Right ventricle myocardium inferior (tissue), 1 donor: ENCODE measurements at places on chromosomes 1 and 21. TPM values are rescaled to one million over a fixed set of nuclear protein-coding genes. Genes with fewer than 3 reads are reported as not detected.

OLFML3 gene
- total RNA-seq = 13.8 TPM

KIF21B gene
- 0.43 TPM for total RNA-seq

DNA sequence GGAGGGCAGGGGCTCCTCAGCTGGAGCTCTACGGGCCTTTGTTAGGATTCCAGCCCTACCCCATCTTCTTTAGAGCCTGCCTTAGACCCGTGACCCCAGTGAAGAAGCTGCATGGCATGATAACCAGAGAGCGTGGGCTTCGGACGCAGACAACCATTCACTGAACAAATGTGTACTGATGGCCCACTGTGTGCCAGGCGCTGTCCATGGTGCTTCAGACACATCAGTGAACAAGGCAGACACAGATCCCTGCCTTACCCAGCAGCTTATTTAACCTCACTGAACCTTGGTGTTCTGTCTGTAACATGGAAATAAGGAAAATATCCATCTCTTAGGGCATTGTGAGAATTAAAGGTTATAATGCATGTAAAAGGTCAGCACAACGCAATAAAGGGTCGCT, 9.5 kb downstream of the CHIT1 start:
- DNase-seq = no peak

- DNase-seq = no peak
These were observed 9.2 kb upstream of the RNPC3 start for GRCh38 chr1:103516283-103516682.

GRCh38 chr21:16113052-16113715, 383.4 kb downstream of the USP25 start:
- DNase-seq = no peak

GRCh38 chr1:200224315-200224714, 185.5 kb downstream of the ZNF281 start:
- no peak for DNase-seq

GRCh38 chr21:32198384-32198783, 80.5 kb downstream of the MIS18A start:
- DNase-seq = no peak

GRCh38 chr1:111747947-111748346, 7.8 kb upstream of the DDX20 start:
- no peak for DNase-seq

- no peak for DNase-seq
These were observed 94.6 kb upstream of the AKT3 start for GRCh38 chr1:243944429-243945160.

GRCh38 chr1:20723159-20723536, 5.3 kb upstream of the KIF17 start:
- no peak for DNase-seq

RAB42 gene
- total RNA-seq = 1.6 TPM

GRCh38 chr1:76230842-76231281, 156.3 kb downstream of the ST6GALNAC3 start:
- DNase-seq = no peak

DNA sequence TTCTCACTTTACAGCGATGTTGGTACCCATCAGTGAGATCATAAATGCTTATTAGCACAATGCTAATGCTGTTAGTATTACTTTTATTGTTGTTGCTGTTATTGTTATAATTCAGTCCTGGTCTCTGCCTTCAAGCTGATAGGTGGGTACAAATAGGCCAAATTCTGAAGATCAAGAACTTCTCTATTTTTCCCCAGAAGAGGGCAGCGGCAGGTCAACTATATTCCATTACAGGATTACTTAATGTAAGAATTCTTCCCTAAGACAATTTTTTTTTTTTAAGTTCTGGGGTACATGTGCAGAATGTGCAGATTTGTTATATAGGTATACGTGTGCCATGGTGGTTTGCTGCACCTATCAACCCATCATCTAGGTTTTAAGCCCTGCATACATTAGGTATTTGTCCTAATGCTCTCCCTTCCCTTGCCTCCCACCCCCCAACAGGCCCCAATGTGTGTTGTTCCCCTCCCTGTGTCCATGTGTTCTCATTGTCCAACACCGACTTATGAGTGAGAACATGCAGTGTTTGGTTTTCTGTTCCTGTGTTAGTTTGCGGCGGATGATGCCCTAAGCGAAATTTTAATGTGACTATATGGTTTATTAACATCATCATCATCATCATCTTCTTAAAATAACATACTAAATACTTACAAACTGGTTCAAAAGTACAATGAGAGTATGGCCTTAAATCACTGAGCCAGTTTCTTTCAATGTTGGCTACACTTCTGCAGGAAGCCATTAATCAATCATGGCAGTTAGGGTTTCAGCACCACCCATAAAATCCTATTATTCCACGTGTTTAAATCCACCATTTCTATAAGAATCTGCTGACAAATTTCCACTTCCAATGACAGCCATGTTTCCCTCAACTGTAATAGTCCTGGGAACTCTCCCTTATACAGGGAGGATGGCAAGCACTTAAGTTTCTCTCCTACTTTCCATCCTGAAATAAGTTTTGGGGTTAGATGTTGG, 19.2 kb downstream of the SLC19A2 start:
- no peak for DNase-seq

ACTA1 gene
- 1,694 TPM for total RNA-seq

DNA sequence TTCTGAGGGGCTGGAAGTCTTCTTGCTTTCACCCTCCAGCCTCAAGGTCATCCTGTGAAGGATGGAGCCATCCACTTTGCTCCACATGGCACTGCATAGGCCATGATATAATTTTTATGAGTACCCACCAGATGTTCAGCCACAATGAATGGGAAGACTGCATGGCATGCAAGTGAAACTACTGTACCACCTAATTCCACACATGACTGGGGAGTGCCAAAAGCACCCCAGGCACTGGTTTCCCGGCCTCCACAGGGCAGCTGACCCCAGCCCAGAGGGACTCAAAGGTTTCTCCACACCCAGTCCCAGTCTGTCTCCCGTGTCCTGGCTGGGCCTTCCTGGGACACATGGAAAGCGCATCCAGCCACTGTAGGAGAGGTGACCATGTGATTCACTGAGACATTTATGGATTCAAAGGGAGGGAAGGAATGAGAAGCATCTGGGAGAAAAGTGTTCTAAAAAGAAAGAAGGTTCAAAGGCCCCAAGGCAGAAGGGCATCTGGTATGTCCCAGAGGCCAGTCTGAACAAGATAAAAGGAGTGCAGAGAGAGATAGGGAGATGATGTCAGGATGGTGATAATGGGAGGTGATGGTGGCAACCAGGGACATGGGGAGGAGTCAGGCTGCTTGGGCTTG, 12.1 kb downstream of the RHOU start:
- no peak for DNase-seq

MFAP2 gene
- total RNA-seq = 4.8 TPM

DNA sequence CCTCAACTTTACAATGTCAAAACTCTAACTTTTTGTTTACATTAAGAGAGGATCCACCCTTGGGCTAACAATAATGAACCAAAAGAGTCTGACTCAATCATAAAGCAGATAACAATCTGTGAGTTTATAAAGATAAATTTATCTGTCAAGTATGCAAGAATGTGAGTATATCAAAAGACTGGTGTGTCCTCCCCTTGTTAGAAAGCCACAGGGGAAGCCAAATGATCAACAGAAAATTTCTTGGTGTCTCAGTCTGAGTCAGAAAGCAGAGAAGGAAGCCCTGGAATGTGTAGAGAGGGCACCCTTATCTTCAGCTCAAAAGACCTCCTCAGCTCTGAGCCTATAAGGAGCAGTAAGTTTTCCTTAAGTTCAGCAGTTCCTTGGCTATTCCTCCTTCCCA, 13.9 kb upstream of the PDIK1L start:
- no peak for DNase-seq

PPM1J gene
- total RNA-seq = 5.3 TPM

GPR52 gene
- 0.22 TPM for total RNA-seq

RGS13 gene
- total RNA-seq = not detected

- no peak for DNase-seq
These were observed 26.4 kb downstream of the SHISAL2A start for GRCh38 chr1:52659356-52659755.

DNA sequence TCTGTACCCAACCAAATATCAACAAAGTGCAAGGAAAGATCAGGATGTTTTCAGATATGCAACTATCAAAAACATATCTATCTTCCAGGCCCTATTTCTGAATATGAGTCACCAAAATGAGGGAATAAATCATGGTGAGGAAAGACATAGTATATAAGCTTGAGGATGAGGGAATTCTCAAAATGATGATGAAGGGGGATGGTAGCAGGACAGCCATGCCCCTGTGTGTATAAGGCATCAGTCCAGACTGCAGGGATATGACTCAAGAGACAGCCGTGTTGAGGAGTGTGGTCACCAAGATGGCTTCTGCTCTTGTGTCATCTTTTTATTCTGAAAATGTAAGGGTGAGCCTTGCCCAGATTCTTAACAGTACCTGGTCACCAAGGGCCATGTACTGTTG, 4.4 kb upstream of the WDR64 start:
- DNase-seq = no peak

GRCh38 chr1:157691285-157691920, 9.2 kb downstream of the FCRL3 start:
- no peak for DNase-seq
